Esophagus (tissue), 2 donors: ENCODE measurements at places on chromosomes 2 and 18. TPM values are rescaled to one million over a fixed set of nuclear protein-coding genes. Genes with fewer than 3 reads are reported as not detected.

The PIGN gene
- polyA plus RNA-seq = 13.7 TPM

The CDH7 gene
- not detected for polyA plus RNA-seq

The VWC2L gene
- polyA plus RNA-seq = not detected

The REG3G gene
- not detected for polyA plus RNA-seq
